ENCODE measurements at places on chromosomes 4 and X.
A peak's percentile ranks its signal among the peaks of the same experiment; 100 is the strongest.

DNA sequence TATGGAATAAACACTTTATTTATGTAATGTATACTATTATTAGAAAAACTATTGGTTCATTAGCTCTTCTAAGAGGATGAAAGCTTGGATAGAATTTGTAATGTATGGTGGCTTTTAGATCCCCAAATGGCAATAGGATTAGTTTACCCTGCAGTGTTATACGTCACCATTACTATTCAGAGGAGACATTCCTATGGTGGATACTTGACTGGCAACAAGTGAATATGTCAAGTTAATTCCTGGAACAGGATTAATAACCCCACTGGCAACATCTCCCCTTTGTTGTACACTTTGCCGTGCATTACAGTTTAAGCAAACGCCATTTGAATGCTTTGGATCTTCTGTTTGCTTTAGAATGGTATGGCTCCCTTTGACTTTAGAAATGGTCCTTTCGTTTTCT, 420.3 kb downstream of the FAM47B start:
- no peak for DNase-seq

DNA sequence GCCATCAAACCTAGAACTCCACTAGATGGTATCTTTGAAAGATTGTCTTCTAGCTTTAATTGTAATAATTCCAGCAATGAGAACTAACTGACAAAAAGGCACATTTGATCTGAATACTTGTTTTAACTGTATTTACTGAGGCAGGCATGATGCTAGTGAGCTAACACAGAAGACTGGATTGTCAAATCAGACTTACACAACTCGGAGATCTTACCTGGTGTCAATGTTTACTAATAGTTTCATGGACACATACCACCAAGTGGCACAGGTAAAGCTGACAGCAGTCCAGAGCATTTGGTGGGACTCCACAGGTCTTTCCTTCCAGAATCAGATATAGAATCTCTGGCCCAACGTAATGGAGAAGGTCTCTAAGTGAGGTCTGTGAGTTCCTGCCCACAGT, 229.9 kb upstream of the BOD1L1 start:
- DNase-seq = no peak

- no peak for DNase-seq
Observed at GRCh38 chrX:122087341-122087740, 1039.9 kb downstream of the GLUD2 start.

- DNase-seq = no peak
Observed at GRCh38 chr4:68430337-68430736, 16.9 kb upstream of the TMPRSS11E start.

DNA sequence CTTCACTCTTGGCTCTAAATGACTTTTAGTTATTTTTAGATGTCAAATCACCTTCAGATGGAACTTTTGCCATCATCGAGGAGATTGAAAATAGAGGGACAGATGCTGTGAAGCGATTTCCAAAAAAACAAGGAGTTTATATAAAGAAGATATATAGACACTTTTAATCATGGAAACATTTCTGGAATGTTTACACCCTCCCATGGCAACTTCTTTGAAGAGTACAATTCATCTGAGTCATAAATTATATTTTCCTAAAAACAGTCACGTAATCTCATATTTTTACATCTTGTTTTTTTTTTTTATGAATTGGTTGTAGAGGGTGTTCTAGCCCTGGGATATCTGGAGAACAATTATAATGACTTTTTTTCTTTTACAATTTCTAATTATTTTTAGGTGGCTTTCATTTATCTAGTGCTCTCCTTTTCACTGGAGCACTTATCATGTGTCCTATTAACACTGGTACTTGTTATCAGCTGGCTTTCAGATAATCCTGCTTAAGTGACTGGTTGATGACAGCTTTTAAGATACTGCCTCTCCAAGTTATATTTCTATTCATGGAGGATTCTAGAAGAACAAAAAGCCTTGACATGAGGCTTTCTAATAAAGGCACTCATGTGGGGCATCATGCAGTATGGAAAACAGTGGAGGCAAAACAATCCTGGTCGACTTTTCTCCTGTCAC, 24.9 kb downstream of the PCDH7 start:
- no peak for DNase-seq

DNA sequence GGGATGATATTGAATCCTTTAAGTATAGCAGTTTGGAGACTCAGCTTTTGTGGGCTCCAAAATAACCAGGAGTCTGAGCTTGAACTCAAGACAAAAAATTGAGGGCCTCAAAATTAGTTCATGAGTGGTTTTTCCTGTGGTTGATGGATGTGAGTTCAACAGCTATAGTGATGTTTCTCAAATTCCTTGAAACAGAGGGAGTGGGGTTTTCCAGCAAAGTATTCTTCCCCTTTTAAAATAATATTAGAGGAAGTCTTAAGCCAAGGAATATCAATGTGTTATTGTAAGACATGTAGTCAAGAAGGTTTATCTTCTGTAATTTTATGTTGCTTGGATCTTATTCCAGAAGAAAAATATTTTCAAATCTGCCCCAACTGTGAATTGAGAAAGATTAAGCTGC, 10.6 kb downstream of the OTC start:
- no peak for DNase-seq

- DNase-seq = no peak
Observed at GRCh38 chrX:106899276-106899675, 3.9 kb downstream of the RIPPLY1 start.

DNA sequence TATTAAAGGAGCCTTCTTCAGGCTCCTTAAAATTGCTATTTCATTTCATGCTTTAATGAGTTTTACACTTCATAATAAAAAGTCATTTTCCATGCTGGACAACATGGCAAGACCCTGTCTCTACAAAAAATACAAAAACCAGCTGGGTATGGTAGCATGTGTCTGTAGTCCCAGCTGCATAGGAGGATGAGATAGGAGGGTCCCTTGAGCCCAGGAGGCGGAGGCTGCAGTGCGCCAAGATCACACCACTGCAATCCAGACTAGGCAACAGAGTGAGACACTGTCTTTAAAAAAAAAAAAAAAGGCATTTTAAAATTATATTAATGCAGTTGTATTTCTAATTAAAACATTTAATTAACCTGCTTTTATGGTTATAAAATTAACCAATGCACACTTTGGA, 49.2 kb downstream of the PDS5A start:
- DNase-seq = no peak

DNA sequence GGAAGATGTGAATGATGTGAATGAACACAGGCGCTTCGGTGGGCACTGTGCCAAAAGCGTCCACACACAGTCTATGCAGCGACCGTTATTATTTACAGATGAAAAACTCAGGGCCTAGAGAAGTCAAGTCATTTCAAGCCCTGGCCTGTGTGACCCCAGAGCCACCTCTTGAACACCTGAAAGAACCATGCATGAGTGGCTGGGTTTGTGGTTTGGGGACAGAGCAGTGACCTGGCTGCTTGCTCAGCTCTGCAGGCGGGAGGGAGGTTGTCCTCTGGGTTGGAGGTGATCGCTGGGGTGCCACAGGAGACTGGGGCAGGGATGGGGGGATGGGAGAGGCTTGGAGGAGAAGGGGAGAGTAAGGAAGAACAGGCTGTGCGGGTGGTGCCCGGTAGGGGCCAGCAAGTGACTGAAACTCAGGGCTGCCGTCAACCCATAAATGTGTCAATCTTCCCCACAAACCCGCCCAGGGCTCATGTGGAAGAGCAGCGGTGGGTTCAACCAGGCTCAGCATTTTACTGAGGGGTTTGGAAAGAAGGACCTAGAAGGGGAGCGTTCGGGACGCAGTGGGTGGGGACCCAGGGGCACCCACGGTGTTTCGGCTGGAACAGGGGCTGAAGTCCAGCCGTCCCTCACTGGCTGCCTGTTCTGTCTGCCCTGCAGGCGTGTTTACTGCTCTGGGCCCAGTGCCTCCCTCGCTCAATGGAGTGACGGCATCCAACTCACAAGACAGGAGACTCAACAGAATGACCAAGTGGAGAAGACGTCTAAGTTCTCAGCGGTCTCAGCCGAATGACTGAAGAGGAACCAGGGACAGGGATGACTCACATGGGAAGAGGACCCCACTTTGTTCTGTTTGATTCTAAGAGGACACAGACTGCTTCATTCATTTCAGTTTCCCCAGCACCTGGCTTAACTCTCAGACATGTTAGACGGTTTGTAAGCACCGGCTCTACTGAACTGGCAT, 167.8 kb downstream of the AFAP1 start:
- DNase-seq = no peak

GRCh38 chr4:1297456-1298325, 8.0 kb downstream of the MAEA start:
- DNase-seq = no peak

DNA sequence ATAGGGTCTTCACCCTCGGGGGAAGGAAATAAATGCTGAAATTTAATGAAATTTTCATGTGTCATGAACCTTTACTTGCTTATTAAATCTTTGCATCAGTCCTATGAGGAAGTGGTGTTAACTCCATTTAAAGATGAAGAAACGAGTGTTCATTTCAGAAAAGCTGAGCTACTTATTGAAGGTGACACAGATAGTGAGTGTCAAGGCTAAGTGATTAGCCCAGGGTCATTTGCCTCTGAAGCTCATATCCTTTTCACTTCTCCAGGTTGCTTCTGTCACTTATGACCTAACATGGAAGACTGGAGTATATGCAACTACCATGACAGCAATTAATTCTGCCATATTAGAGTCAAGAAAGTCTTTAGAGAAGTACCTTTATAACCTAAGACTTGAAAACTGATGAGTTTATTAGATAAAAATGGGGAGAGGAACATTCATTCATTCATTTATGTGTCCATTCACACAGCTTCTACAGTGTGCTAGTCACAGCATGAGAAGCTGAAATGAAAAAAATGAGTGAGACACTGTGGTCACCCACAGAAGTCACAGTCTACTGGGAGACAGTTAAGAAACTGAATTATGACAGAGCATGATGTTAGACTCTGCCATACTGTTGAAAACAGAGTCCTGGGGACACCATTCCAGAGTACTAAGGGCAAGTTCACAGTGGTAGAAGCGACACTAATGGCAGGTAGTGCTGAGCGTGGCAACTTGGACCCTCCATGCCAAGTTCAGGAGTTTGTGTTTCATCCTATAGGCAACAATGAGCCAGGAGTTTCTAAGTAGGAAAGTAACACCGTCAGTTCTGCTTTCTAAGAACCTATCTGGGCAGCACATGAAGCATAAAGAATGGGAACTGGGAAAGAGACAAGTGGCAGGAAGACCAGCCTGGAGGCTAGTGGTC, 21.3 kb downstream of the ALPK1 start:
- no peak for DNase-seq

DNA sequence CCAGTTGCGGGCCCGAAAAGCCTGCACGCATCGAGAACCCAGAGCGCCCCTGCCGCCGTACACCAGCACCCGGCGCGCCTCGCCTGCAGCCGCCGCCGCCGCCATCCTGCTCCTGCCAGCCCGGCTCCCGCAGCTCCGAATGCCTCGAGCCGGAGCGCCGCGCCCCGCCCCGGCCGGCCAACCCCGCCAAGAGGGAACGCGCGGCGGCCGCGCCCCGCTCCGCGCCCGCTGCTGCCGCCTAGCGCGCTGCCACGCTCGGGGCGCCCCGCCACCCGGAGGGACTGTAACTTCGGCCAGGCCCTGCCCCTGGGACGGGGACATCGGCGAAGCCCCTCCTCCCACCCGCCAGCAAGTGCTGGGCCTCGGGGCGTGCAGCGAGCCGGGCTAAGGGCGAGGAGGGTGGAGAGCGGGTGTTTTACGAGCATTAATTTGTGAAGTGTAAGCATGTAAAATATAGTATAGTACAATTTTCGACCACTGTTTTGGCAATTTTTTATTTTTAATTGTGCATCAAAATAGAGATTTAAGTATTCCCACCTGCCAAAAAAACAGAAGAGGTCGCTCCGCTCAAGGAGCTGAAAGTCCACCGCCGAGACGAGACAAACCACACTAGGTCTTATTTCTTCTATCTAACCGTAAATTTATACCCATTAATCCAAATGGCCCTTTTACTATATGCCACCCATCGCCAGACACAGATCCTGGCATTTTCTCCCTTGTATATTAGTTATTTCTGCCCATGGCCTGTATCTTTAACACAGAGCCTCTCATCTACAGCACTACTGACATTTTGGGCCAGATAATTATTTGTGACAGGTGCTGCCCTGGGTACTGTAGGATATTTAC, at the start of gene QDPR:
Gene QDPR (minus strand): TSS at position 141 of the 846 bp plus-strand sequence. CDS start 36 bp downstream, at position 105.
- DNase-seq = peak; percentile 71

GRCh38 chr4:105002278-105002677, 144.4 kb upstream of the TET2 start:
- DNase-seq = no peak

DNA sequence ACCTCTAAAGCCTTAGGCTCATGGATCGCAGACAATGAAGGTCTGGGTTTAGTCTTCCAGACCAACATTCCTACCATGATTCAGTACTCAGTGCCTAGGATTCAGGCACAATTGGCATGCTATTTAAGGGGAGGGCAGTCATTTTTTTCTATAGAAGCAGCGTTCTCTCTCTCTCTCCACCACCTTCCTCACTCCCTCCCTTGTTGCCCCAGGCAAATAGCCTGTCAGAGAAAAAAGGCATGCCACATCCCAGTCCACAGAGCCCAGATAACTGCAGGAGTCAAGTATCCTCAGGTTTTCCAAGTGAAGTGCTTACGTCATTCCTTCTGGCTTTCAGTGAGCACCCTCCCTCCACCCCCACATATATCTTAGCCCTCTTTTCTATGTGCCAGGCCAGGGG, 533.0 kb downstream of the BCOR start:
- DNase-seq = no peak

DNA sequence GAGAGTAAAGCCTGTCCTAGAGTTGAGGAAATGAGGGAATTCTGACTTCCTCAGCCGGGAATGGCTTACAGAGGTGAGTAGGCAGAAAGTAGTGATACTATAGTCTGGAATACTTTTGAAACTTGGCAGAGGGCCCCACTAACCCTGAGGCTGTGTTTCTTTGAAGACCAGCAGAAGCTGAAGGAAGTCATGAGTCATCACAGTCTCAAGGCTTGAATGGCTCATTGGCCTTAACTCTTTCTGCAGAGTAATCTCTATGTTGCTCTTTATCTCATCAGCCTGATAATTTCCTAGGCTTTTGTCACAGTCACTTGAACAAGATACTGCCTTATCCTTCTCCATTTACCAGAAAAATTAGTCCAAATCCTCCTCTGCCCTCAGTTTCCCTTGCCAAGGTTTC, 80.8 kb downstream of the ANKRD50 start:
- no peak for DNase-seq

- DNase-seq = no peak
Observed at GRCh38 chrX:152642931-152643564, 5.4 kb downstream of the GABRQ start.

DNA sequence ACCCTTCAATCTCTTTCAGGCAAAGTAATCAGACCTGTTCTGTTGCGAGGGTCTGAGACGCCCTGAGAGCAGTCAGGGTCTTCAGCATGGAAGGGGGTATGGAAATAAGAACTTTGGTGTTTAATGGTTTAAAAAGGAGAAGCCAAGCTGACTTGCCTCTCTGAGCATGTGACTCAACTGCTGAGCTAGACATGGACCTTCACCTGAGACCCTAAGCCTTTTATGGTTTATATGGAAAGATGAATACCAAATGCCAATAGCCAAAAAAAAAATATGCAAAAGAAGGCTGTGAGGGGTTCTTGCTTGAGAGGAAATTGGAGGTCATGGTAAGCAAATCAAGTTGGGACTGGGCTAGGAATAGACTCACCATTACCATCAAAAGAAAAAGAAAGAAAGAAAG, 30.6 kb downstream of the CHRNA9 start:
- no peak for DNase-seq
